Kidney capillary endothelial cell (primary cell): ENCODE measurements at places on chromosomes 3 and 15.
A peak's percentile ranks its signal among the peaks of the same experiment; 100 is the strongest.

- peak; percentile 95 for DNase-seq
Observed at GRCh38 chr3:48663489-48664312, 1.0 kb upstream of the CELSR3 start.

DNA sequence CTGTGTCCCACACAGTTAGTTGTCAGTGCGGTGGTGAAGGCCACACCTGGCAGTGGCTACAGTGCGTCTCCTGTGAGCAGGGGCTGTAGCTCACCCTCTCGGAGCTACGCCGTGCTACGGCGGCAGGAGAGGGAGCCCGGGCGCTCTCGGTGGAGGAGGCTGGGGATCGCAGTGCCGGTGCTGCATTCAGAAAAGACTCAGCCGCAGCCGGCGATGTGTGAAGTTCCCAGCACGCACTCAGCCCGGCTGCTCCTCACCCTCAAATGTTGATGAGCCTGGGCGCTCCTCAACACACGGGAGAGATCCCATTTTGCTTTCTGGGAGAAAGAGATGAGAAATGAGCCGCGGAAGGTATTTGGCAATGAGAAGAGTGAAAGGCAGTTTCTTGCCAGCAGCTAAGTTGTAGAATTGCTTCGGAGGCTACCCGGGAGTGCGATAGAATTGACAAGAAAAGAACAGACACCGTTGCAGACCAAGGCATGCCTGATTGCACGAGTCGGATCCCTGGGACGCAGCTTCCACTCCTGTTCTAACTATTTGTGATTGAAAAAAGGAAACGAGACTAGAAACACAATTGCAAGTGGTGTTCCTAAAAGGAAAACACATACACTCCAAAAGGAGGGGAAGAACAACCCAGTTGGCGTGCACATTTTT lies at the start of gene UNC13C:
Gene UNC13C (plus strand): TSS at position 189 of the 654 bp plus-strand sequence. CDS start 34,463 bp downstream, outside the sequence.
- no peak for DNase-seq

DNA sequence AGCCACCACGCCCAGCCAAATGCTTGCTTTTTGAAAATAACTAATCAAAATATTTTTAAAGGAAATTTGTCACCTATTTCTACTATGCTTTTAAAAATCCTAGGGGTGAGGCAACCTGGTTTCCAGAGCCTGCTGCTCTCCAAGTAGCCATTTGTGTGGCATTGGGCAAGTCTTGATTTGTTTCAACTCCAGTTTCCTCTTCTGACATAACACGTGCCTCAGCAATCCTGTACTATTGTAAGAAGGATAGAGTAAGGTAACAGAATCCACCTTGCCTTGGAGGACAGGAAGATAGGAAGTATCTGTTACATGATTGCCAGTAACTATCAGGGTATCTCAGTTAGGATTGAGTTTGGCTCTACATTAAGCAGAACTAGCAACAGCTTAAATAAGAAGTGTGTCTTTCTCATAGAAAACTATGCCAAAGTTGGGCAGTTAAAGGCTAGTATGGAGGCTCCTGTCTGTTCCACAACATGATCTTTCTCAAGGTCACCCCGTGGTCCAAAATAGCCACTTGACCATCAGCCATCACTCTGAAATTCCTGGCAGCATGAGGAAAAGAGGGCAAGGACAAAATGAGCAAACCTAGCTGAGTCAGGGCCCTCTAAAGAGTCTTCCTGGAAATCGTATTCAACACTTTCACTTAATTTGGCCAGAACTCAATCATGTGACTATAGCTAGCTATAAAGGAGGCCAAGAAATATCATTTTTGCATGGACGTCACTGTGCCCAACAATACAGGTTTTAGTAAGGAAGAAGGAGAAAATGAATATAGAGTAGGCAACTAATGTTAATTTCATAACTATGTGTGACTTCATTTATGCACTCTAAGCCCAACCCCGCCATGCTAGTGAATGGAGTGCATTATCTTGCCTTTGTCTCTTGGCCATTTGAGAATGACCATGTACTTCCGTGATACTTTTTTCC lies 66.1 kb downstream of the HMG20A start:
- no peak for DNase-seq

DNA sequence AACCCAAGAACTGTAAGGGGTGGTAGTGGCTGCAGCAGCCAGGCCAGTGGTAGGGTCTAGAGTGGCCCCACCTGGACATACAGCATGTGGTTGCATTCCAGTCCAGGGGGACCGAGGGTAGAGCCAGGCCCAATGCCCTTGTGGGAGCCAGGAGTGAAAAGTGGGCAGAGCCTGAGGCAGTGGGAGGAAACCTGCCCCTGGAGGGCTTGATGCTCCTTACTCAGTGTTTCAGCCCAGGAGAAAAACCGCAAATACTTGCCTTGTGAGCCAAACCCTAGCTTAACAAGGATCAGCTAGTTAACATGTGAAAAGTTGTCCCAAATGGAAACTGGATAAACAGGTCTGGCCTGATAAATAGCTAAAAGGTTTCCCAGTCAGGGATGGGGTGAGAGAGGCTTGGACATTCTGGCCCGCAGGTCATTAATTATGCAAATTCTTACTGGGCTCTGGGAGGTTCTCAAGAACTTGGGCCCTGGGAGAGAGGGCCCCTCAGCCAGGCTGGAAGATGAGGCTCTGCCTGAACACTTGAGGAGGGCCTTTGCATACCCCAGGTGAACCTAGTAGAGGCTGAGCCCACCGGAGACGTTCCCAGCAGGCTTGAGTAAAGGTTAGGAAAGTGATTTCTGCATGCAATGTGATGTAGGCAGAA lies 222.1 kb downstream of the THSD4 start:
- DNase-seq: no peak

DNA sequence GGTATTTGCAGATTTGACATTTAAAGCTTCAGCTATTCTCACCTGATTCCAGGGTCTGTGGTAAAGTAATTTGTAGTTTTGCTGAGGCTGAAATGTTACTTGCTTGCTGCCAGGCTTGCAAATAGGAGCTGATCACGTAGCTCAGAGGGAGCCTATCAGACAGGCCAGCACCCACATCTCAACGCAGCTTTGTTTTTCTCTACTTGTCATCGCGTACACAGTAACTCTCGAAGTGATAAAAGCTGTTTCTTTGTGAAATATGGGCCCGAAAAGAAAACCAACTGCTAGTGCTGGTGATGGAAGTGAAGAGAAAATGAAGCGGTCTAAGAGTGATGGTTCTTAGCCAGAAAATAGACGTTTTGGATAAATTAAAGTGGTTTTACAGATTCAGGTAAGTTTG lies 23.4 kb downstream of the RAB5A start:
- no peak for DNase-seq

DNA sequence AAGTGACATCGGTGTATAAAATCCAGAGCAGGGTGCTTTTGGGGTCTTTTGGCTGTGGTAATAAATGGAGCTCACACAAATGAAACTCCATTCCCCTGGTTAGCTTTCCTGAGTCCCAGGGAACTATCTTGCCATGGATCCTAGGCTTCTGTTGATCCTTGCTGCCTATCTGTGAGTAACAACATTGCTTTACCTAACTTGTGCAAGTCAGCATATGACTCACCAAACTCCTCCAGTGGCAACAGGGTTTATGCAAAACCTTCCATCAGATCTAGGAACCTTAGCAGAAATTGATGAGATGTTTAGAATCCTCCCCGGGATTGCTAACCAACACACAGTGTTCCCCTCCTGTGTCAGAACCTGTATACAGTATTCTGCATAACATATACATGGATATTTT lies 105.4 kb downstream of the SCAPER start:
- no peak for DNase-seq

GRCh38 chr3:157284688-157285087 lies 124.7 kb upstream of the CCNL1 start:
- DNase-seq: no peak

GRCh38 chr3:9947025-9947995 lies 4.9 kb downstream of the PRRT3 start:
- DNase-seq: peak; percentile 78

DNA sequence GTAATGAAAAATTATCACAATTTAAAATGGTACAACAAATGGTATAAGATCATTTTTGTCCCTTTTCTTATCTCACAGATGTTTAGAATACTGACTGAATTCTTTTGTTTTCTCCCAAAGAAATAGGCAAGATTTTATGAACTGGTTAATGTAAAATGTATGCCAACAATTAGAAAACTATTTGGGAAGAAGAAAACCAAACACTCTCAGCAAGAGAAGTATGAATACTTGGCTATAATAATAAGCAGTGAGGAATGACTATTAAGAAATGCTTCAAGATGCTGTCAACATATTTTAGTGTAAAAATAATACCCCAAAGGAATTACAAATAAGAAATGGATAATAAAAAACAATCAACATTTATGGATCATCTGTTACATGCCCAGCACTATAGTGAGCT lies 18.5 kb downstream of the SHQ1 start:
- DNase-seq: no peak

DNA sequence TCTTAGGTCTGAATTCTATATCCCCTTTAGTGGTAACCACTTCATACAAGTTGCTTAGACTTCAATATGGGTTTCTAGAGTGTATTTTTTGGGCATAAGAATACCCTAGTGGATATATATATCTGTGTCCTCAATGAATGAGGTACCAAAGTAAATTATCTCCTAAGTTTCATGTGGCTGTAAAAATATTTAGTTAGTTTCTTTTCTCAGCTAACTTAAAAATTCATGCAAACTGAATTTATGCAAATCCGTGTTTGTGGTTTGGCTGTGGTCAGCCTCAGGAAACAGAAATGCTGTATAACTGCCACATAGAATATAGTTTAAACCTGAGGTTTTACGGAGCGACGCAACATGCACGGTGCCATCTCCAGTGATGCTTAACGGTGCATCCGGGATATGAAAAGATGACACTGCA lies 80.3 kb downstream of the PEX5L start:
- DNase-seq: no peak

DNA sequence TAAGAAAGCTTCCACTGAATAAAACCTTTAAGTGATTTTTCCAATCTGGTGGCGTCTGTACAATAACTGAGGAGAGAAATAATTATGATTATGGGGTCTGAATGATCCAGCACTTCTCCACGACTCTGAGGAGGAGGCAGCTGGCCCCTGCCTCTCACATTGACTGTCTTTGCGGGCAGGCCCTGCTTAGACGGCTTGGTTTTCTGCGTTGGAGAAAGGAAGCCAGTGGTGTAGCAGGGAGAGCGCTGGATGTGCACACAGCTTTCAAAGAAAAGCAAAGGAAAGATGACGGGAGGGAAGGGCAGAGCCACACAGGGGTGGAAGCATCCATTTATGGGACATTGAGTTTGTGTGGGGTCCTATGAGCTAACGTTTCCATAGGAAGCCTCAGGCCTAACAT lies 62.5 kb downstream of the MGLL start:
- DNase-seq: no peak

- DNase-seq: no peak
Observed at GRCh38 chr3:101938262-101938847, 89.0 kb downstream of the NFKBIZ start.

DNA sequence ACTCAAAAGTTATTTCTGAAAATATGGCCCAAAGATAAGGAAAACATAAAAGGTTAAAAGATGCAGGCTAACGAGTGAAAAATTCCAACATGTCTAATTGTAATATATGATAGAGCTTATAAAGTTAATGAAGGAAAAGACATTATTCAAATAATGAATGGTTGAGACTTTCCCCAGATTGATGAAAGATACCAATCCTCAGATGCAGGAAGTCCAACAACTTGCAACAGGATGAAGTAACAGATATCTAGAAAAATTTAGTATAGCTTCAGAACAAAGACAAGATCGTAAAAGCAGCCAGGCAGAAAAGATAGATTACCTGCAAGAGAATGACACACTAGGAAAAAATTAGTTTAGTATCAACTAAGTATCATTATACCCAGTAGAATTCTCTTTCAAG lies 546.4 kb upstream of the PPP2R3A start:
- no peak for DNase-seq

DNA sequence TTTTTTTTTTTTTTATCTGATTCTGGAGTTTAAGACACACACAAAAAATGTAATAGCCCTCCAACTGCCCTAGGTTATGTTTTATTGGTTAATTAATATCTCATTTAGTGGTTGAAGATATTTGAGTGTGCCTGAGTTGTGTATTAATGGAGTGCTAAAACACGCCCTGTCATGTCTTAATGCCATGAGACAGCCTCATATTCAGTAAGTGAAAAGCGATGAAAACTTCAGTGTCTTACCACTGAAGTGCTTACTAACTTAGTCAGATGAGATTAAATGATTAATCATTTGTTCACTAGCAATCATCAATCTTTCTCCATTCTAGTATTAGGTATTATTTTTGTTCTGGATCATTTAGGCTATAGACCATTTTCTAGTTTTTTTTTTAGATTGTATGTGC lies 544.7 kb upstream of the ROBO2 start:
- no peak for DNase-seq

DNA sequence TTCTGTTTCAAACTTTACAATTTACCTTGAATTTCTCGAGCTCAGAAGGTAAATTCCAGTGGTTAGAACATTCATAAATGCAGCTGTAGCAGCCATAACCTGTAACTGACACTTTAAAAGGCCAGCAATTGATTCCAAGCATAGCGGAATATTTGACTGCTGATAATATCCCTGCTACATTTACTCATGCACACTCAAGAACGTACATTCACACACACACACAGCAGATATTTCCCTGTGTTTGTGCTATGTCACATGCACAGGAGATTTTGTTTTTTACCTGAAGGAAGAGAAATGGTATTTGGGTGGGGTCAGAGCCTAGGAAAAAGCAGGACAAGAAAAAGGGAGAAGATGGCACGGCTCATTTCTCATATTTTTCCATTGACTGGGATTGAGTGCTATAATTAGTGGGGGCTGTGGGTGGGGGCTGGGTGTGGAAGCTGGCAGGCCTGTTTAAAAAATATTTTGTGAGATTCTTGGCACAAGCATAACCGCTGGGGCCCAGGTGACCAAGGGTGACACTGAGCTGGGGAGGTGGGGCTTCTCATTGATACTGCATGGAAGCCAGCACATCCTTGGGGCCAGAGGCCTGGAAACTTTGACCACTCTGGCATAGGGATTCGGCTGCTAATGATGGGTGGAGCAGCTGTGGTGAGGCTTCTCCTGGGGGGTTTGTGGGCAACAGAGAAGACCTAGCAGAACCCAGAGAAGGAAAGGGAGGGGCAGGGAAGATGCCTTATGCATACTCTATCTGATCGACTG lies 88.9 kb upstream of the TPRG1 start:
- no peak for DNase-seq

DNA sequence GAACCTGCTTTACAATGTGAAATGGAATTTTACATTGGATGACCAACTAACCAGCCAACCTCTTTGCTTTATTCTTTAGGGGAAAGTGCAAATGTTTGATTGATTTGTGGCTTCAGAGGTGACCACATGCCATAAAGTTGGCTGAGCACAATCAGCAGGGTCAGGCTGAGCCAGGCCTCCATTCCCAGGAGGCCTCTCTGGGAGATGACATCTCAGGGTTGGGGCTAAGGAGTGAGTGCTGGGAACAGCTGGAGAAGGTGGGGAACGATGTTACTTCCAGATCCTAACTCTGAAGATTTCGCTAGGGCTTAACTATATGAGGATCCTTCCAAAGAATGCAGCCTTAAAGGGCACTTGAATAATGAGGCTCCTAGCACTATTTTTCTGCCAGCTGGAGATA lies 131.7 kb downstream of the ATP10A start:
- DNase-seq: no peak
